Kidney epithelial cell (primary cell): ENCODE measurements at places on chromosomes 3 and 15. TPM values are rescaled to one million over a fixed set of nuclear protein-coding genes. Genes with fewer than 3 reads are reported as not detected.

DNA sequence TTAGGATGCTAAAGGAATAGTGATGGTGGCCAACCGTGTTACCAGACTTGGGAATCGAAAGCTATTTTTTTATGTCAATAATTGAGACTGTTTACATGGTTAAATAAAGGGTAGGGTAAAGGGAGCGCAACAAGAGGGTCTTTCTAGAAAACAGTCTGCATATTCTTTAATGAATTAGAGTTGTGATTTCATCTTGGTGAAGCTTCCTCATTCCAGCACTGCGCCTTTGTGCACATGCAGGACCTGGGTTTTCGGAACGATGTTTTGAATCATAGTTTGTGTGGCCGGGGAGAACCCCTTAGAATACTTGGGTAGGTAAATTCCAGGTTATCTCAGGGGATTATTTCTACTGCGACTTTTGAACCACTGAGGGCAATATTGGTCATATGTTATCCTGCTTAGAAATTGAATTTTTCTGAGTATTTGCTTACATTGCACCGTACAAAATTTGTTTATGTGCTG lies 1.3 kb downstream of the PIK3CA start:
- DNase-seq, result no peak

- no peak for DNase-seq
Observed at GRCh38 chr3:55090291-55090690, 162.4 kb upstream of the LRTM1 start.

GRCh38 chr3:186464424-186465093 lies 79.6 kb downstream of the CRYGS start:
- DNase-seq, result no peak

DNA sequence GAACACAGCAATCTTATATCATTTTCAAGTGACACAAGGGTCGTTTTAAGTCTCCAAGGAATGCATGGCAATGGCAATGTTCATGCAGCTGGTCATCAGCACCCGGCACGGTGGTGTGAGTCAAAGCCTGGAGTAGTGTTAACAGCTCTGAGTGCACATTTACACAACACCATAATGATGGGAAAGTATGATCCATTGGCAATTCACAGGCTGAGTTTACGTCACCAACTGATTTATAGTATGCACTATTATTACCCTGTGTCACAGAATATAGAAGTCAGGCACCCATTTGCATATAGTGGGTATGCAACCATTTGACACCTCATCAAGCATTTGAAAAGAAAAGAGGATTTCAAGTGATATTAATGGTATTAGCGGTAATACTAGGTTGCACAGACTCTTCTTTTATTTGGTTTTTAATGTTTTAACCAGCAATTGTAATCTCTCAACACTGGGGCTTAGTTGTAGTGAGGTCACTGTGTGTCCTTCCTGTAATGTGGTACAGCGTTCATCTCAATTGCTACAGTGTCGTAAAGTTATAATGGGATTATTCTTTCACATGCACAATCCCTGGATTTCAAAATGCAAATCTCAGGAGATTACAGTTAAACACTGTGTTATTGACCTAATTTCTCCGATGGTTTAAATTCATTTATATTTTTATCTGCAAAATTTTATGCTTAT lies 113.8 kb downstream of the C3orf38 start:
- no peak for DNase-seq

GRCh38 chr15:45884755-45885445 lies 250.1 kb downstream of the SQOR start:
- no peak for DNase-seq

DNA sequence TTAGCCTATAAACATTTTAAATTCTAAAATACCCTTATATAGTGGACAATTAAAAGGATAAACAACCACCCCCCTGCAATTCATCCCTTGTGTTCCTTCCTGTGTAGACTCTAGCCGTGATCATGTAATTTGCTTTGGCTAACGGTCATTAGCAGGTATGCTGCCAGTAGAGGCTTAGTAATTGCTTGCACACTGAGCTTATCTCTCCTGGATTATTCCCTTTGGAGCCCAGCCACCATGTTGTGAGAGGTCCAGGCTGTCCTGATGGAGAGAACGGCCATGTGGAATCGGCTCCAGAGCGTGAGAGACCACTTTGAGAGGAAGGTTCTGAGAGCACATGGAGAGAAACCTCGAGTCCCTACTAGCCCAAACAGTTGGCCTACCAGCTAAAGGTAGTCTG lies 11.0 kb upstream of the BNC1 start:
- DNase-seq, result no peak

GRCh38 chr3:150014782-150015181 lies 44.1 kb upstream of the PFN2 start:
- no peak for DNase-seq

- DNase-seq, result no peak
Observed at GRCh38 chr3:72067721-72068120, 282.8 kb upstream of the PROK2 start.

- no peak for DNase-seq
Observed at GRCh38 chr3:124381575-124382333, 348.5 kb upstream of the UMPS start.

- DNase-seq, result no peak
Observed at GRCh38 chr15:99925661-99926461, 192.6 kb upstream of the LYSMD4 start.

- DNase-seq, result no peak
Observed at GRCh38 chr15:95826412-95827195, 503.9 kb upstream of the NR2F2 start.

DNA sequence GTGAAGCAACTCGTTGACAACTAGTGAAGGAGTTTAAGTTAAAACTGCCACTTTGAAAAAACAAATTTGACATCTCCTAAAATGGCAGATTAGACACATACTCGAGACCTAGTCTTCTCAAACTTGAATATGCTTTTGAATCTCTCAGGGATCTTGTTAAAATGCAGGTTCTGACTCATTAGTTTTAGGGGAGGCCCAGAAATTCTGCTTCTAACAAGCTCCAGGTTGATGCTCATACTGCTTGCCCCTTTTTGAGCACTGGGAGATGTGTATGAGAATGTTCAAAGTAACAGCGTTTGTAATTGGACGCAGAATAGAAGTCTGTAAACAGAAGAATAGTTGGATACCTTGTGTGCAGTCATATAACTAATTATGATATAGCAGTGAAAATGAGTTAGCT lies 1.6 kb downstream of the C3orf38 start:
- DNase-seq, result no peak

GRCh38 chr15:48516121-48516520 lies 129.4 kb downstream of the FBN1 start:
- DNase-seq, result no peak

DNA sequence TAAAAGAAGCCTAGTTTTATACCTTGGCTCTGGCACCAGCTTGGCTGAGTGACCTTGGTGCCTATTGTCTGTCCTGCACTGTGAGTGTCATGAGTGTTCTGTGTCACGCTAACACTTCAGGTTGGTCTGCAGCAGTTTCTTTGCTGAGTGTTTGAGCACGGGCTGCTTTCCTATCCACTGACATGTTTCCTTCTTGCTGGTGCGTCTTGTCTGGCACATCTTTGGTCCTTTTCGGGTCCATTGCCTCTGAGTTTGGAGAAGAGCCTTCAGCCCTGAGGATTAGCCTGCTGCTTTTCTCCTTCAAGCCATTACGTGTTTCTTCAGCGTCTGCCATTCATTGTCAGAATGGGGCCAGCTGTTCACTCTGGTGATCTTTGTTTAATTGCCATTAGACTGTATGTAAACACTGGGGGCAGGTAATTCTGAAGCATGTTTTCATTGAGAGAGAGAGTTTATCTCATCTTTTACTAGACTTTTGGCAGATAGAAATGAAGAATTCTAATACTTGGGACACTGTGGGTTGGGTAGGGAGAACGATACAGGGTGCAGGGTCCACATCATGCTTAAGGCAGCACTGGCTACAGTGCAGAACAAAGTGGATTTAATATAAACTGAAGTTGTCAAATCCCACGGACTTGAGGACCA lies 55.5 kb downstream of the LRRC28 start:
- DNase-seq, result no peak

DNA sequence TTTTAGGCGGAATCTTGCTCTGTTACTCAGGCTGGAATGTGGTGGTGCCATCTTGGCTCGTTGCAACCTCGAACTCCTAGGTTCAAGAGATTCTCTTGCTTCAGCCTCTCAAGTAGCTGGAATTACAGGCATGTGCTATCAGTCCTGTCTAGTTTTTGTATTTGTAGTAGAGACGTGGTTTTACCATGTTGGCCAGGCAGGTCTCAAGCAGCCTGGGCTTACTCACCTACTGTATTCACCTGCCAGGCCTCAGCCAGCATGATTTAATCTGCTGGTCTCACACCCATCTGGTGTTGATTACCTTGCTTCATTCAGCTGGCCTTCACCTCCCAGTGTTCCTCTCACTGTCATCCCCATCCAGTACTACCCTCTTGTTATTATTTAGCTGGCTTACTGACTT lies 102.0 kb downstream of the IL12A start:
- no peak for DNase-seq

DNA sequence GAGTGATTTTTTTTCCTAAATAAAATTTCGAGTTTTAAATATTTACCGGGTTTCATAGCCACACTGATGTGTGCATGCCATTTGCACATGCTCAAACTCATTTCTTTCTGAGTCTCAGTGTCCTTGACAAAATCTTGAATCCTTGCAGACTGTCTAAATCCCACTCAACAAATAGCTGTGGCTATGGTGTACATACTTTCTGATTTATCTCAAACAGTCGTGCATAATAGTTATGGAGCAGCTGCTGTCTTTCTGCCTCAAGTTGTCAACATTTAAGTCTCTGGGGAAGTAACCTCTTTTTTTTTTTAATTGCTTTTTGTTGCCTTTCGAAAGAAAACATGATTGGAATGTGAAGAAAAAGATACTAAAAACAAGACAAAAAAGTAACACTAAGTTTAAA lies 52.8 kb upstream of the UTS2B start:
- DNase-seq, result no peak

DNA sequence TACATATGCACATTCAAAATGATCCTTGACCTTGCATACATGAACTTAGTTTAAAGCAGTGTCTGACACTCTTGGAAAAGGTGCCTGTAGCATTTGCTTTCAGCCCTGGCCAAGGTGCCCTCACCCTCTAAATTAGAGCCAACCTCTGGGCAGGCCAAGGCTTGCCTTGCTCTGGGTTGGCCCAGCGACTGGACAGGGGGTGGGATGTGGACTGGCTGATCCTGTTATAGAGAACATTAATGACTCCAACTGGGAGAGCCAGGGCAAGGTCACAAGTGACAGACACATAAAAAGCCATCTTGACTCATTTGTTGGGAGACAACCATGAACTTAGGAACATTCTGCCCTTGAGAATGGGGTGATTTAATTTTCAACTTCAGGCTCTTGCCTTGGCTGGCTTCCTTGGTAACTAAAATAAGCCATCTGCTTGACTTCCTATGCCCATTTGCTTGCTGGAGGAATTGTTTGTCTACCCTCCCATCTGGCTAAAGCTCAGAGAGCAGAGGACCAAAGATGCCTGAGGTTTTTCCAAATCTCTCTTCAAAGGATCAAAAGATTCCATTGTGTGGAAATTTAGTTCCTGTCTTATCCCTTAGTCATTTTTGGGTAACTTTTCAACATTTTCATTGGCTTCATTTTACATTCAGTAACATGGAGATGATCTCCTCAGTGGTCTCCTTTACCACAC lies 403.7 kb downstream of the SOX2 start:
- no peak for DNase-seq

GRCh38 chr3:148757238-148758215 lies 59.8 kb downstream of the AGTR1 start:
- DNase-seq, result peak; percentile 7

- DNase-seq, result no peak
Observed at GRCh38 chr3:168134931-168135330, 39.2 kb upstream of the GOLIM4 start.

DNA sequence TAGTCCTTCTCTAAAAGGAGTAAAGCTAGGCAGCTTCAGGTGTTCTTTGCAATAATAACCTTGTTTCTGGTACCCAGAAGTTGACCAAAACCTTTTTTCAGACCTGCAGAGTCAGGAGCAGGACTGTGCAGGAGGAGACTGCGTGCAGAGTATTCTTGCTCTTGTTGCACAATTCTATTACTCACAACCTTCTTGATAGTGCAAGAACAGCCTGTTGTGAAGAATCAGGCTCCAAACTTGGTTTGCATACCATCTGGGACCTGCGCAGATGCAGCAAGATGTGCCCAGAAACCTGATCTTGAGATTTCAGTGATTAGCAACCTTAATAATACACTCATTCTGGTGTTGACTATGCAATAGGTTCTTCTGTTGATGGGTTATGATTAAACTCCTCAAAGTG lies 111.9 kb downstream of the ATG7 start:
- DNase-seq, result no peak

DNA sequence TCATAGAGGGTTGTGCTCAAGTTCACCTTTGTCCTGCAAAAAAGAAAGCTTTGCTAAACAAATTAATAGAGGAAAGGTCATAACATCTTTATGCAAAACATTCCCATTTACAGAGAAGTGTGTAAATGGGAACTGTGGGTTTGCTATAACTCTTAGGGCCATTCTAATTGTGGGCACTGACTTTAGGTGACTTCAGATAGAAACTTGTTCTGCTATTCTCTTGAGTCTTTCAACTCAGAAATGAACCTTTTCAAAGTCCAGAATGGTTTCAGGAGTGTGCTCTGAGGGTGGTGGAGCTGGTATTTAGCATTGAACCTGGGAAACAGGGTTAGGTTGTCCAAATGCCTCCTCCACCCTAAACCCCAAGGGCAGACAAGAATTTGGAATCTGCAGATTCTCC lies 34.0 kb downstream of the SPTSSB start:
- DNase-seq, result no peak

DNA sequence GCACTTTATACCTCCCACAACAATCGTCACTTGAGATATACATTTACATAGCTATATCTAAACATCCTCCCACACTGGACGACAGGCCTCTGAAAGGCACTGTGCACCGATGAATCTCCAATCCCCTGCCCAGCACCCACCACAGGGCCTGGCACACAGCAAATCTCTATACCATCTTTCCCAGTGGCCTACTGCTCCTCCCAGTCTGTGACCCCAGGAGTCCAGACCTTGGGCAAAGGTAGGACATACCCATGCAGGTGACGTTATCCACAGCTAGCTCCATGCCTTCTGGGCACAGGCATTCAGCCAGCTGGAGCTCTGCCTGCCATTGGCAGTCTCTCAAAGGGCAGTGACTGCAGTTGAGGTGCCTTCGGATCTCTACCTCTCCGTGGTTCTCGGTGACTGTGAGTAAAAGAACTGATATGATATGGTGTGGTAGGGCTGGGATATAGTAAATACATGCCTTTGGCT lies 5.8 kb downstream of the LTK start:
- no peak for DNase-seq

- DNase-seq, result no peak
Observed at GRCh38 chr15:56950979-56951378, 32.5 kb downstream of the TCF12 start.

GRCh38 chr15:39459548-39459947 lies 121.3 kb upstream of the THBS1 start:
- DNase-seq, result no peak

GRCh38 chr3:118766306-118766669 lies 268.4 kb downstream of the IGSF11 start:
- no peak for DNase-seq

FSTL1 gene
- 142 and 163 TPM in 2 replicates for total RNA-seq

ALDH1A2 gene
- 23.8 and 29.7 TPM in 2 replicates for total RNA-seq

CFAP161 gene
- total RNA-seq, result not detected in 2 replicates

SLCO3A1 gene
- total RNA-seq, result 3.1 and 3.6 TPM in 2 replicates

CMTM8 gene
- total RNA-seq, result 2.8 and 7.5 TPM in 2 replicates

LMAN1L gene
- total RNA-seq, result not detected in 2 replicates

SAXO2 gene
- total RNA-seq, result 0.79 and 0.96 TPM in 2 replicates

TRIM71 gene
- 2.4 and 2.6 TPM in 2 replicates for total RNA-seq

FHIT gene
- total RNA-seq, result 9.1 and 11.5 TPM in 2 replicates

GPR62 gene
- not detected in 2 replicates for total RNA-seq

PLSCR2 gene
- 0.62 TPM in 1 of 2 replicates, not detected in the other for total RNA-seq

GADL1 gene
- not detected in 2 replicates for total RNA-seq

MUC4 gene
- total RNA-seq, result 6.9 and 10.4 TPM in 2 replicates

GBE1 gene
- total RNA-seq, result 27.6 and 30.8 TPM in 2 replicates

SLC12A8 gene
- total RNA-seq, result 13.6 and 16.6 TPM in 2 replicates

SLC22A13 gene
- total RNA-seq, result 0.34 TPM in 1 of 2 replicates, not detected in the other

SLC25A20 gene
- 6.9 and 12.3 TPM in 2 replicates for total RNA-seq
